ENCODE measurements at places on chromosomes 6 and 20.

- no peak for DNase-seq
These were observed 37.1 kb downstream of the QRSL1 start for GRCh38 chr6:106666282-106667021.

DNA sequence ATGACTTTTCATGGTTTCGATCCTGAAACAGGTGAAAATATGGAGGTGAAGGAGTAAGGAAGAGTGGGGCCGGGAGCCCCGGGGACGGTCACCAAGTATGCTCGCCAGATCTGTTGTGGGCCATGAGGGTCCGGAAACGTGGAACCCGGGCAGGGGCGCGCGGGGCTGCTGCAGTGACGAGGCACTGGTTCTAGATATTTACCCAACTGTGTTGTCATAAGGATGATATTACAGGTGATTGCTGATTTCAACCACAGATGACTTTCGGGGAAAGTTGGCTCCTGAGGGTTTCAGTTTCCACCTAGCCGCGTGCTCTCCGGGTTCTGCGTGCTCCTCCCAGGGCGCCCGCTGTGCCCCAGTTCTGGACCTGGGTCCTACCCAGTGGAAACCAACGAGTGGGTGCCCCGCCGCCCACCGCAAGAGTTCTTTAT is 12.2 kb downstream of the RAET1G start:
- no peak for DNase-seq

DNA sequence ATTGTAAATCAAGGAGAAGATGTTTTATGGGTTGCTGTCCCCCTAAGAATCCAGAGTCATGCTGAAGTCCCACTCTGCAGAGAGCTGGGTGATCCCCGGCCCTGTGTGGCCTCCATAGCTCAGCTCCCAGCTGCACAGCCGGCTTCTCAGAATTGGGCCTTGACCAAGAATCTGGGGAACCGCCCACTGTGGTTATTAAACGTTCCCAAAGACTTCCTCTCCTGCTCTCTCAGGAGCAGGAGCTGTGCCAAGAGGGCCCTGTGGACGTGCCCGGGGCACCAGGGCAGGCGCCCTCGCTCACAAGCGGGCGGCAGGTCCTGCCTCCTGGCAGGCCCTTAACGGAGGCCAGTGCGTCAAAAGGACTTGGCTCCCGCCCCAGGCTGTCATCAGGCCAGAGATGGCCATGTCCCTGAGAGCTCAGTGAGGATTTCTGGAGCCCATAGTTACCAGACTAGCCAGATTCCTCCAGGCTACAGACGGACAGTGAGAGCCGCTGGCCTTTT is 30.4 kb downstream of the ZC3H12D start:
- no peak for DNase-seq

DNA sequence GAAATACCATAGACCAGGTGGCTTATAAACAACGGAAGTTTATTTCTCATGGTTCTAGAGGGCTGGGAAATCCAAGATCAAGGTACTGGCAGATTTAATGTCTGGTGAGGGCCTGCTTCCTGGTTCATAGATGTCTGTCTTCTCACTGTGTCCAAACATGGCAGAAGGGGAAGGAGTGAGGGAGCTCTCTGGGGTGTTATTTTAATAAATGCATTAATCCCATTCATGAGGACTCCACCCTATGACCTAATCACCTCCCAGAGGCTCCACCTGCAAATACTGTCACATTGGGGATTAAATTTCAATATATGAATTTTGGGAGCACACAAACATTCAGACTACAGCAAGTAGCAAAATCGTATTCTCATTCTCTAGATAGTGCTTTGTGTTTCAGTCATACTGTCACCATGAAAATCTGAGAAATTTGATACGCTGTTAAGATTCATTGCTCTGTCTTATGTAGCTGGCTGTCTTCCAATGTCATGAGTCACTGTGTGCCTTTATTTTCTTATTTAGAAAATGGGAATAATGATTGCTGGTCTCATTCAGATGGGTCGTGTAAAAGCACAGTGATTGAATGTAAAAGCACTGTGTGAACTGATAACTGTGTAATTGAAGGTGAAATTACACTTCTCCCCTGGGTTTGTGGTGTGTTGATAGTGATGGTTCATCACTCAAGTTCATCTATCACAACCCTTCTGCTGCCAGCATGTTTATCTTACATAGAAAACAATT is 8.9 kb upstream of the ERVFRD-1 start:
- no peak for DNase-seq

- DNase-seq = no peak
These were observed 214.3 kb downstream of the ZMYND8 start for GRCh38 chr20:47141941-47142773.

DNA sequence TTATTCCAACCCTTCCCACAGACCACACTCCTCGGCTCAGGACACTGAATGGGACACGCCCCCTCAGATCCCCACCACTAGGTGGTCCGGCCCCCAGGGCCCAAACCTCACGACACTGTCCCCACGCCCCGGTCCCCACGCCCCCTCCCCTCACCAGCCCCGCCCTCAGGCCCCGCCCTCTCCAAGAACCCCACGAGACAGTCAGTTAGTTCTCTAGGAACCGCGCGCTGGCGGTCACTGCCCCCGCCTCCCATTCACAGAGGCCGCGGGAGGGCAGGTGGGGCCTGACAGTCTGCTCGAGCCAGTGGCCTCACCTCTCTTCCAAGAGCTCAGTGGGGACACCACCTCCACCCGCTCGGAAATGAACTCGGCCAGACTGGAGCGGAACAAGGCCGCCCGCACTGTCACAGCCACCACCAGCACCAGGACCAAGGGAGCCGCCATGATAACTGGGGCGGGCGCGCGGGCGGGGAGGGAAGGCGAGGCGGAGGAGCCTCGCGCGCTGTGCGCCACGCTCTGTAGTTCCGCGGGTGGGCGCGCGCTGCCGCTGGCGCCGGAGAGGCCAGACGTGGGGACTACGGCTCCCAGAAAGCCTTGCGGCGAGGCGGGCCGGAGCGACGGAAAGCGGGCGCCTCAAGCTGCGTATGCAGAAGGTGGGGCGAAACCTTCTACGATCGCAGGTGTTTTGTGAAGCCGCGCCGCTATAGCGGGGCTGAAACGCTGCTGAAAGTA is at the start of gene PIGU:
Gene PIGU, minus strand, starts transcription at position 451 of the 732 bp plus-strand sequence. Its CDS starts 7 bp downstream, at position 444.
- peak; percentile 99 for DNase-seq

- DNase-seq = no peak
These were observed 717.8 kb upstream of the HS3ST5 start for GRCh38 chr6:115060581-115060980.

DNA sequence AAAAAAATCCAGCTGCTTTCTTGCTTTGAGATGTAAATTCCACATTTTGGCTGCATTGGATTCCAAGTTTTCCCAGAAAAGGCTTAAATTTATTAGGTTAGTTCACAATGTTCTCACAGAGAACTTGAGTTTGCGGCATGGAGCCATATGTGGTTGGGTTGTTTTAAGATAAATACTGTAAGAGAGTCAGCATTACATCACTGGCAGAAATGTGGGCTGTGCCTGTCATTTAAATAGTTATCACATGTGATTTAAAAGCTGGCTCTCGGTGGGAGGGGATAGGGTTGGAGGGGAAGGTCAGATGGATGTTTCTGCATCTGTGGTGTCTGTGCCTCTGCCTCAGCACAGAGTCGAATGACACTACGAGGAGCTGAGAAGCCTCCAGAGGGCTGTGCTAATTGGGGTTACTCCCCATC is 73.8 kb upstream of the SCP2D1 start:
- DNase-seq = no peak

GRCh38 chr6:35425284-35425683 is 26.9 kb upstream of the FANCE start:
- DNase-seq = no peak

DNA sequence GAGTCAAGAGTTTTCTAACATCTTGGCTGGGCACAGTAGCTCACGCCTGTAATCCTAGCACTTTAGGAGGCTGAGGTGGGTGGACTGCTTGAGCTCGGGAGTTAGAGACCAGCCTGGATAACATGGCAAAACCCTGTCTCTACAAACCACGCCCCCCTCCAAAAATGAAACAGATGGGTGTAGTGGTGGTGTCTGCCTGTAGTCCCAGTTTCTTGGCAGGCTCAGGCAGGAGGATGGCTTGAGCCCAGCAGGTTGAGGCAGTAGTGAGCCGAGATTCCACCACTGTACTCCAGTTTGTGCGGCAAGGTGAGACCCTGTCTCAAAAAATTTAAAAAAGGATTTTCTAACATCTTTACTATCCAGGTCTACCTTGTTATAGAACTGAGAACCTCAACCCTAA is 22.0 kb downstream of the FAM8A1 start:
- no peak for DNase-seq

GRCh38 chr6:42726026-42726425 is 3.6 kb upstream of the PRPH2 start:
- no peak for DNase-seq

- DNase-seq = no peak
These were observed 55.8 kb downstream of the STMND1 start for GRCh38 chr6:17157617-17158016.

DNA sequence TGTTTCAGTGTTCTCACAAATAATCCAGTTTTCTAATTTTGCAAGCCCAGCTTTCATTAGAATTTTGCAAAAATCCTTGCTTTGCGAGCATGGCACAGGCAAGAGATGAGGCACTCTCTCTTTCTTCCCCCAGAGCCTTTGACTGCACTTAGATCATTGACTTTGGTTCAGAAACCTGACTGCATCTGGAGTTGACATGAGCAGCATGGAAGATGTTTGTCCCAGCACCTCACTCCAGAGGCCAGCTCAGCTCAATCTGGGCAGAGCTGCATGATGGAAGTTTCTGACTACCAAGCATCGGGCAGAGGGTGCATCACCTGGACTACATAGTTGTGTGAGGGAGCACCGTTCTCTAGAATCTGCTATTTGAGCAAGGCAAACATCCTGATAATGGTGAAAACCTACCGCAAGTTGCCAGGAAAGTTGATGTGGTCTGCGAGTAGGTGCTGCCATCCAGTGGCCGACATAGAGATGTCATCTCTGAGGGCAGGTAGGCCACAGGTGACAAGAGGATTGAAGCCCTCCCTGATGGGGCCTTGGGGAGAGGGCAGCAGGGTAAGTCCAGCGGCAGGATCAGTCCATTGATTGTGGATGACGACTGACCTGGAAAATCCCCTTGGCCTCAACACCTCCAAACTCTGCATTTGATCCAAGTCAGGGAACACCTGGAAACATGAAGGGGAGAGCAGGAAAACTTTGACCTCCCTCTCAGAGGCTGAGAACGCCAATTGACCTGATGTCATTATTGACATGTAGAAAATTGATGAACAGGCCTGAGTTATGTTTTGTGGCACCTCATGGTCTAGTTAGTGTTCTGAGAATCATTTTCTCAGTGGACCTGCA is 3.8 kb upstream of the LPA start:
- DNase-seq = no peak

GRCh38 chr20:13913572-13913971 is 76.8 kb downstream of the SEL1L2 start:
- no peak for DNase-seq

DNA sequence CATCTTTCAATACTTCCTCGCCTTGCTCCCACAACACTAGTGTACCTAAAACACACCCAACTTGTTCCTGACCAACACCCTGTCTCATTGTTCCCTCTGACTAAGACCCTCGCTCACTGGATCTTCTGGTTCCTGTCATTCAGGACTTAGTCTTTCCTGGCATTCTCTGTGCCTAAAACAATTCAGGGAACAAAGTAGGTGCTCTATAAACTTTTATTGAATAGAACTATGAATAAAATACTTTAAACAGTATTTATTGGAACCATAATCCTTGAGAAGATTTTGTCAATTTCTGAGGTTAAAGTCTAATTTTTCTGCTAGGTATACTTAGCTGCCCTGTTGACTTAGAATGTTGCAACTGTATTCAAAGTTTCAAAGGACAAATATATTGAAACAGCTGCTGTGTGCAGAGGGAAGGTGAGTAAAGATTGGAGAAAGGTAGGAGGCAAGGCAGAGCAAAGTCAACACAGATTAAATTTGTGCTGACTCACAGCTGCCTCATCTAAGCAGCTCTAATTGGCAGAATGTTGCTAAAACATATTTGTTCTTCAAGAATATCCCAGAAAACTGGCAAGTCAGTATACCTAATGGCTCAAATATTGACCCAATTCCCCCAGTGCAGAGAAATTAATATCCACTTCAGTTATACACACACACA is 37.6 kb downstream of the GSTA2 start:
- peak; percentile 44 for DNase-seq

GRCh38 chr20:63217706-63218105 is 1.8 kb upstream of the YTHDF1 start:
- DNase-seq = peak; percentile 50
